MM.1S (cell line): ENCODE measurements at places on chromosomes 4 and X.
A peak's percentile ranks its signal among the peaks of the same experiment; 100 is the strongest.

DNA sequence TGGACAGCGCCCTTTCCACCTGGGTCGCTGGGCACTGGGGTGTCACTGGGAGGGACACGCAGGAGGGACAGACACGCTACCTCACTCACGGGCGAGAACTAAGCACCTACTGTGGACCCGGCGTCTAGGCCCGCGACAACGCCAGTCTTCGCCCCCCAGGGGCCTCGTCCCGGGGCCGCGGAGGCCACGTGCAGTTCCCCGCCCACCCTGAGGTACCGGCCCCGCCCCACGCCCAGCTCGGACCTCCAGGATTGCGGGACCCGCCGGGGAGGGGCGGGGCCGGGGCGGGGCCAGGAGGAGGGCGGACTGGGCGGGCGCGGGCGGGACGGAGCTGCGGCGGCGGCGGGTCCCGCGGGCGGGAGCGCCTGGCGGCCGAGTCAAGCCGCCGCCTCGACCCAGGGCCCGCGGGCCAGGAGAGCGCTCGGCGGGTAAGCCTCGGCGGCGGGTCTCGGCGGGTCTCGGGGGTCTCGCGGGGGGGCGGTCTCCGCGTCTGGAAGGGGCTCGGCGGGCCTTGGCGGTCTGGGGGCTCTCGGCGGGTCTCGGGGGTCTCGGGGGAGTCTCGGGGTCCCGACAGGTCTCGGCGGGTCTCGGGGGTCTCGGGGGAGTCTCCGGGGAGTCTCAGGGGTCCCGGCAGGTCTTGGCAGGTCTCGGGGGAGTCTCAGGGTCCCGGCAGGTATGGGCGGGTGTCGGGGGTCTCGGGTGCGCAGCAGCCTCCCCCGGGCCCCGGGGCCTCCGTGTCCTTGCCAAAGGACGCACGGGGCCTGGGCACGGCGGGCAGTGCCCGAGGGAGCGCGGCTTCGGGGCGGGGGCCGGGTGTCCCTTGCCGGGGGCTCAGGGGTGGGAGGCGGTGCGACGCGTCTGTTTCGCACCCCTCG is at the start of gene SH3BP2:
Gene SH3BP2, plus strand, starts transcription at position 375 of the 875 bp plus-strand sequence. CDS start 27,533 bp downstream, outside the sequence.
- DNase-seq: peak; percentile 67

GRCh38 chrX:54089191-54089590 is 44.9 kb upstream of the PHF8 start:
- DNase-seq: no peak

GRCh38 chr4:52657618-52658501 is 1.2 kb downstream of the USP46 start:
- DNase-seq: no peak

DNA sequence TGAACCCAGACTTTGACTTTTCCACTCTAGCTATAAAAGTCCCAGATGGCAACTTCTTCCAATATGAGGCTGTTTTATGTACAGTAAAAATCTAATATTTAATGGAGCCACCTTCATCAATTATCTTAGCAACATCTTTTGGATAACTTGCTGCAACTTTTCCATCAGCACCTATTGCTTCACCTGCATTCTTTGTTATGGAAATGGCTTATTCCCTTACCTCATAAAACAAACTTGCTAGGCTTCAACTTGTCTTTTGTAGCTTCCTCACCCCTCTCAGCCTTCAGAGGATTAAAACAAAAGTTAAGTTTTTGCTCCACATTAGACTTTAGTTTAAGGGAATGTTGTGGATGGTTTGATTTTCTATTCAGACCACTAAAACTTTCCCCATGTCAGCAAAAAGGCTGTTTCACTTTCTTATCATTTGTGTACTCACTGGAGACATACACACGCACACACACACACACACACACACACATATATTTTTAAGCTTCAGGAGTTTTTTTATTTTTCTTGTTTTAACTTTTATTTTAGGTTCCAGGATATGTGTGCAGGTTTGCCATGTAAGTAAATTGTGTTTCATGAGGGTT is 1296.1 kb upstream of the PABPC4L start:
- DNase-seq: peak; percentile 53

DNA sequence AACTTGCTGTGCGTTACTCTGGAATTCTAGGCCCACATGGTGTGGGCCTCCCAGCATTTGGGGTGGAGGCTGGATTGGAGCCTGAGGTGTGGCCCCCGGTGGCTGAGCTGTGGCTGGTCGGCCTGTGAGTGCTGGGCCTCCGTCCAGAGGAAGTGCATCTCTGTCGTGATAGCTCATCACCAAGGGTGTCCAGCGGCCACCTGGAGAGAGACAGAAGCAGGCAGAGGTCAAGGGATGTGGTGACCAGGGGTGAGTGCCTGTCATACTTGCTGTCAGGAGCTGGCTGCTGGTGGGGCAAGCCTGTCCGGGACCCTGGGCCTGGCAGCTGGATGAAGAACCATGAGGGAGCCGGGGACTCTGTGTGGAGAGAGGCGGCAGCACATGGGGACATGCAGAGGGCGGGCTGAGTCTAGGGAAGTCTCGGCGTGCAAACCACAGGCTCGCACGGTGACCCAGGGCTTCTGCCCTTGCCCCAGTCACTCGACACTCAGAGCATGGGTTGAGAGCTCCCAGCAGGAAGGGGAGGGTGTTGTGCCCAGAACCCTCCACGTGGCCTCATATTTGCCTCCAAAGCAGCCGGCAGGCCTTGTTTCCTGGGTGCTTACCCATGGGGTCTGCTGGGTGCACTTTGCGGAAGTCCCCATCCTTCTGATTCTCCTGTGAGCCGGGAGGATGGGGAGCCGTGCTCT is 6.2 kb downstream of the SORCS2 start:
- DNase-seq: no peak
